ENCODE measurements at places on chromosomes 3 and 15.

DNA sequence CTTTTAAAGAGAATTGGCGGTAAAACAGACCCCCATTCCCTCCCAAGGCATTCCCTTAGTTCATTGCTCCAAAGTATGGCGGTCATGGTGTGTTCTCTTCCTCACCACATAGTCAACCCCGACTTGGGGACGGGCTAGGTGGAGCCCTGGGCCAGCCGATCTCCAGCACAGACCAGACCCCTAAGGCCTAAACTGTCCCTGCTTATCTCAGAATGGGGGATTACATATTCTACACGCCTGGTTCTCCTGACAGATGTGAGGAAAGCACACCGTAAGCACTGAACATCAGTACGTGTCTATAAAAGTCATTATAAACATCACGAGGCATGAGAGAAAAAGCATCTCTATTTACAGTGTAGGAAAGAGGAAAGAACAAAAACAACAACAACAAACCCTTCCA, 244.5 kb upstream of the STT3B start:
- DNase-seq = no peak

- DNase-seq = no peak
These were observed 26.0 kb upstream of the BOC start for GRCh38 chr3:113185194-113185835.

DNA sequence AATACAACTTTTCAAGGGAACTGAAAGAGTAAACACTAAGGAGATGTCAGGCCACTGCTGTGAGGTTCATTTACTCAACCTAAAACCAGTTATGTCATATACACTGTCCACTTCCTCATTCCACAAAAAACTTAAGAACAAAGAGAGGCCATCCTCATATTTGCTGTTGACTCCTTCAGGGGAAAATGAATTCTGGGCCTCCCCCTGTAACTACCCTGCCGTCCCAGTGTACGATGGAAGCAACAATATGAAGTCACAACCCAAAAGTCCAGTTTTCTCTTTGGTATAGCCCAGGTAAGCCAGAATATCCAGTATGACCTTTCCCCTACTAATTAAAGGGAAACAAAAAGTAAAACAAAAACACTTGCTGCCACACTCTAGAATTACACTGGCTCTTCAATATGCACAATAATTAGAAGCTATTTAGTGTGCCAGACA, 16.2 kb downstream of the CEP152 start:
- DNase-seq = no peak

DNA sequence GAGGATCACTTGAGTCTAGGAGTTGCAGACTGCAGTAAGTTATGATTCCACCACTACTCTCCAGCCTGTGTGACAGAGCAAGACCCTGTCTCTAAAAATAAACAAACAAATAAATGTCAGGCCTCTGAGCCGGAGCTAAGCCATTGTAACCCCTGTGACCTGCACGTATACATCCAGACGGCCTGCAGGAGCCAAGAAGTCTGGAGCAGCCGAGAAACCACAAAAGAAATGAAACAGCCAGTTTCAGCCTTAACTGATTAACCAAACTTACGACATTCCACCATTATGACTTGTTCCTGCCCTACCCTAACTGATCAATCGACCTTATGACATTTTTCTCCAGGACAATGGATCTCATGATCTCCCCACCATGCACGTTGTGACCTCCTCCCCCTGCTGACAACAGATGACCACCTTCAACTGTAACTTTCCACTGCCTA, 32.5 kb upstream of the ZKSCAN7 start:
- no peak for DNase-seq

DNA sequence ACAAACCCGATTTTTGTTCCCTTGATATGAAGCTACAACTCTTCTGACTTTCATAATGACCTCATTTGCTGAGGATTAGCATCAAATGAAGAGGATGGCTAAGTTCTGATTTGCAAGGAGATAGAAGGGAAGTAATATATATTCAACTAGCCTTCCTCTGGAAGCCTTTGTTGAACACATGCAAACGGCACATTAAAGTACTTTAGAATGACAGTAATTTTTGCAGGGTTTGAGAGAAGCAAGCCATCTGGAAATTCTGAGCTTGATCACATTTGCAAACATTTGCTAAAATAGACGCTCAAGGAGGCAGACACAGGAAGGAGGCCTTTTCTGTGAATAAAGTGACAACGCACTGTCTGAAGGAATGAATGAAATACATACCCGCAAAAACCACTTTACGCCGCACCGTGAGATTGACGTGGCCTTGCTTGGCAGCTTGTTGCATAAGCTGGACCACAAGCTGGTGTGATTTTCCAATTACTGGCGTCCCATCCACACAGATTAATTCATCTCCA, 657.2 kb downstream of the MAGI1 start:
- DNase-seq = no peak

DNA sequence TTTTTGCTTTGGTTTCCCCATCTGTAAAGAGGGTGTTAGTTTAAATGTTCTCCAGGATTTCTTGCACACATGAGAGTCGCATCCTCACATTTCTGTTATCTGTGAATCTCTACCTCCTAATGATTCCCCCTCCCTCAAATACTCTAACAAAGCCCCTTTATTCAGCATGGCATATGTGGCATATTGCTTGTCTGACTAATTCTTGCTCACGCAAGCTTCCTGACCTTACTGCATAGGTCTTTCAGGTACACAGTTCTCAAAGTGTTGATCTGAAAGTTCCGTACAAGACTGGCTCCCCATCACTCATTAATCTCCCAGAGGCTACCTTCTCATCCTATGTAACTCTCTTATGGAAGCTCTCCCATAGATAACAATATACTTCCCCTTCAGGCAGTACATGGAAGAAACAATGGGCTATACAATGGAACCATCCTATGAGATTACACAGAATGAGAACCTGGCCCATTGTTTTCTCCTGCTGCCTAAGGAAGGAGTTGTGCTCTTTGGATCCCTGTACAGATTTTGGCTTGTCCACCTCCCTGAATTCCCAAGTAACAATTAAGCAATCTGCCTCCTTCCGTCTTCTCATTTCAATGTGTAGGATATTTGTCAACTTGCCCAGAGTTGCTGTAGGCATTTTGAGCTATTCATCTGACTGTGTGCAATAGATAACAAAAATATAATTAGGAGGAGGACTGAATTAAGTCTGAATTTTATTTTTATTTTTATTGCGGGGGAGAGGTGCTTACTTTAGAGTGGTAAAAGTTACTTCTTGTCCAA, 51.0 kb downstream of the PPARG start:
- no peak for DNase-seq

- no peak for DNase-seq
These were observed 97.2 kb downstream of the HES1 start for GRCh38 chr3:194233150-194233549.

GRCh38 chr3:142226474-142226873, 1.1 kb upstream of the GK5 start:
- no peak for DNase-seq

DNA sequence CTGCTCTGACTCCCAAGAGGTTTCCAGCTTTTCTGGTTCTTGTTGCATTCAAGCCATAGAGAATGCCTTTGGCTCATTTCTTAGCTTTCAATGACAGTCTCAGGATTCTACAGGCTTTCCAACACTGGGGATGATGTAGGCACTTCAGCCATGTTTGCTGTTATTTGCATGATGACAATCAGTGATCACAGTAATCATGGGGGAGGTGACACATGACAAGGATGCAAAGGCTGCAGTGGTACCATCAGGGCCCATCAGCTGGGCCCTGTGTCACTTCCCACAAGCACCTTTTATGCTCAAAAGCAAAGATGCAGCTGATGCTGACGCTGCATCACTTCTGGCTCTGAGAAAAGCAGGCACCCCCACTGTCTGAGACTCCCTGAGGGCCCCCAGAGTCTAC, 18.6 kb downstream of the EPHB1 start:
- no peak for DNase-seq

GRCh38 chr15:94032571-94032970, 198.8 kb upstream of the MCTP2 start:
- DNase-seq = no peak

DNA sequence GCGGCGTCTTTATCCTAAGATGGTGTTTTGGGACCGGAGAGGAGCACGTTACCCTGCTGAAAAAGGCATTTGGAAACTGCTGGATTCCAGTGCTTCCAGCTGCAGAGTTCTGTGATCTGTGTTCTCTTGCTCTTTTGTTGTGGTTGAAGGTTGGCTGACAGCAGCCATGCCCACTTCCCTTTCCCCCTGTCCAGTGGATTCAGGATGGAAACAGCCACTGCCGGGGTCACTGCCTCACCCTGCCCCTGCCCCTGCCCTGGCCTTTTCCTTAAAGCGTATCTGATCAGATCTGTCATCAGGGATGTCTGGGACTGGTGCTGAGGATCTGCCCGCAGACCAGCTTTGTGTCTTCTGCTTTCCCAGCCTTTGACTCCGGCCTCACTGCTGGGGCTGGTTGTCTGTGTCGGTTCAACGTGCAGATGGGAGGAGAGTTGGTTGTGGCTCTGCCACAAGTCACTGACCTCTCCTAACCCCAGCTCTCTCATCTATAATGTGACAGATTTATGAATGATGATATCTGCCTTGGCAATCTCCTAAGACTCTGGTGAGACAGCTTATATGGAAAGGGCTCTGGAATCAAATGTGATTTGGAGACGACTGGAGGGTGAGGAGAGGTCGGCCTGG, 219.4 kb upstream of the BHLHE40 start:
- DNase-seq = no peak

GRCh38 chr15:34102175-34102925, 467 bp downstream of the PGBD4 start:
- DNase-seq = no peak

DNA sequence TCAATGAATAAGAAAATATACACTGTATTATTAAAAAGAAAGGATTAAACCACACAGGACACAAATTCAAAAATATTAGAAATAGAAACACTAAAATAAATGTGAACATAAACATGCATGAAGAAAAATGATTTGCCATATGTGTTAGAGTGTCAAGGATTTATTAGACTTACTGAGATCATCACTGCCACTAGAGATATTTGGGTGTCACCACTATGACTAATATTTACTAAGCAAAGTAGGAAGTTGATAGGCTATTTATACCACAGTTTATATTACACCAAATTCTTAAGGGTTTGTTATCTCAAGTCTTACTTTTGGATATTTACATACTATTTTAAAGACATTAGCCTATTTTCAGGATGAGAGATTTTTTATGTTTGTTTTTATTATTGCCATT, 575.0 kb upstream of the SGO1 start:
- no peak for DNase-seq

DNA sequence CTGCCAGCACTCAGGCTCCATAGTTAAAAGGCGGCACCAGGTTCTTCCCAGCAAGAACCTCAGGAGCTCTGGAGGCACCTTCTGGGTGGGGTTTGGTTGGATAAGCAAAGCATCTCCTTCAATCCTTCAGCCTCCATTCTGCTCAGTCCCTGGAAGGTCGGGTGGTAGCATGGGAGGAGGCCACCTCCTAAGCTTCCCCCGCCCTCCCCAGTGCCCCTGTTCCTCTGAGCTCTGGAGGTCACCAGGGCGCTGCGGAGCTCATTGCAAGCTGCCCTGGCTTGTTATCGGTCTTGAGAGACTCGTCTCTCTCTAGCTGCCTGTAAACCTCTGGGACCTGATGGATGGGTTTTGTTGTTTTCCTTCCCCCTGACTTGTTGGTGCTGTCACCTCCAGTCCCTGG, 124.8 kb downstream of the RPLP1 start:
- no peak for DNase-seq

- no peak for DNase-seq
These were observed 156.2 kb downstream of the PLCL2 start for GRCh38 chr3:17040990-17041377.
